NAMALWA (cell line): ENCODE measurements at places on chromosomes 16 and 17.

- no peak for DNase-seq
These were observed 215.5 kb upstream of the RPL38 start for GRCh38 chr17:73987845-73988509.

- DNase-seq: no peak
These were observed 21.1 kb upstream of the NLRP1 start for GRCh38 chr17:5605452-5605851.

DNA sequence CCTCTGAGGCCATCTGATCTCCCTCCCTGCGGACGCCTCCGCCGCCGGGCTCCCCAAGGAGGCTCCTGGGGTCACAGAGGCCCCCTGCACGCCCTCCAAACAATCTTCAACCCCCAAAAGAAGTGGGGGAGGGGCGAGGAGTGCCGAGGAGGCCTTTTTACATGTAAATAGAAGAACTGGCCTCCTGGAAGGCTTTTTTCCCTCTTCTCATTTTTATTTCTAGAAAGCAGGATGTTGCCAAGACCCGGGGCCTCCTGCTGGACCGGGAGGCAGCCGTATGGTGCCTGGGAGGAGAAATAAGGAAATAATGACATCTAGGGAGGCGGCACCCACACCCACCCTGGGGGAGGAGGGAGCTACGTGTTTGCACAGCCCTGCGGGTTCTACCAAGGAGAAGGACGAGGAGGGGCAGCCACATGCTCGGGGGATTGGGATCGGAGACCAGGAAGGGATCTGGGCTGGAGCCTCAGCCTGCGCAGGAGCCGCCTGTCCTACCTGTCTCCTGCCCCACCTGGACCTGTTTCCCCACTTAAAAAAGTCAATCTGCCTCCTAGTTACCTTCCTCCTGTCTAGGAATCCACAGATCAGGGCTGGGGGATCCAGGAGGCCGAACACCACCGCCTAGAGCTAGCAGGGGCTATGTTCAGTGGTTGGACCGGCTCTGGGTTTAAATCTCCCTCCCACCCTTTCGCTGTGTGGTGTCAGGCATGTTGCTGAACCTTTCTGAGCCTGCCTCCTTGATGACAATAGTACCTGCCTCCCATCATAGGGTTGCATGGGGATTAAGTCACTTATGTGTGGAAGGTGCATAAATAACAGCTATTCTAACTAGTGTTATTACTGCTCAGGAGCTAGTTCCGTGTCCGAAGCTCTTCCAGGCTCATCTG lies 175.7 kb upstream of the GSE1 start:
- no peak for DNase-seq

GRCh38 chr16:31525113-31525512 lies 2.6 kb upstream of the AHSP start:
- DNase-seq: no peak

GRCh38 chr17:12388226-12388625 lies 277.5 kb upstream of the MYOCD start:
- no peak for DNase-seq

DNA sequence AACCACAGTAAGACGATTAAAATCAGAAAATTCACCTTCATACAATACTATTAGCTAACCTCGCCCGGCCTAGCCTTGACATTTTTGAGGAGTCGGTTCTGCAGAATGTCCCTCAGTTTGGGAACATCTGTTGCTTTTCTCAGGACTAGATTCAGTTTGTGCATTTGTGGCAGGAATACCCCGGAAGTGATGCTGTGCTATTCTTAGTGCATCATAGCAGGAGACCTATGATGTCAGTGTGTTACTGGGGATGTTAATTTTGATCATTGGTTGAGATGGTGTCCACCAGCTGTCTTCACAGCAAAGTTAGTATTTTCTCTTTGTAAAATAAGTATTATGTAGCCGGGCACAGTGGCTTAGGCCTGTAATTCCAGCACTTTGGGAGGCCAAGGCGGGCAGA lies 21.5 kb upstream of the HELZ start:
- no peak for DNase-seq
